ENCODE measurements at places on chromosomes 4 and X.
A peak's percentile ranks its signal among the peaks of the same experiment; 100 is the strongest.

- DNase-seq = no peak
Observed at GRCh38 chrX:69077895-69078455, 87.3 kb downstream of the PJA1 start.

DNA sequence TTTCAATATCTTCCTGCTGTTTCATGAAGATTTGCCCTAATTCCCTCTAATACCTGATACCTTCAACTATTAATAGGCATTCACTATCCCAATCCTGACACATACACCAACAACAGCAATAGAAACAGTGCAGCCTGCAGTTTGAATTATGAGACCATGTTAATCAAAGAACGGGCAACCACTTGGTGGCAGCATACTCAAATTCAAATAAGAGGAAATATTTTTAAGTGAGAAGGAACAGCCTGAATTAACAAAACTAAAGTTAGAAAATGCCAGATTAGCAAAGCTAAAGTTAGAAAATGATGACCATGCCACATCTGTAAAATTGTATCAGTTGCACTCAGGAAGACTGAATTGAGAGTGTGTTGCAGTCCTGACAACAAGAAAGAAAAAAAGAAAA lies 204.9 kb downstream of the SMARCA1 start:
- peak; percentile 48 for DNase-seq

DNA sequence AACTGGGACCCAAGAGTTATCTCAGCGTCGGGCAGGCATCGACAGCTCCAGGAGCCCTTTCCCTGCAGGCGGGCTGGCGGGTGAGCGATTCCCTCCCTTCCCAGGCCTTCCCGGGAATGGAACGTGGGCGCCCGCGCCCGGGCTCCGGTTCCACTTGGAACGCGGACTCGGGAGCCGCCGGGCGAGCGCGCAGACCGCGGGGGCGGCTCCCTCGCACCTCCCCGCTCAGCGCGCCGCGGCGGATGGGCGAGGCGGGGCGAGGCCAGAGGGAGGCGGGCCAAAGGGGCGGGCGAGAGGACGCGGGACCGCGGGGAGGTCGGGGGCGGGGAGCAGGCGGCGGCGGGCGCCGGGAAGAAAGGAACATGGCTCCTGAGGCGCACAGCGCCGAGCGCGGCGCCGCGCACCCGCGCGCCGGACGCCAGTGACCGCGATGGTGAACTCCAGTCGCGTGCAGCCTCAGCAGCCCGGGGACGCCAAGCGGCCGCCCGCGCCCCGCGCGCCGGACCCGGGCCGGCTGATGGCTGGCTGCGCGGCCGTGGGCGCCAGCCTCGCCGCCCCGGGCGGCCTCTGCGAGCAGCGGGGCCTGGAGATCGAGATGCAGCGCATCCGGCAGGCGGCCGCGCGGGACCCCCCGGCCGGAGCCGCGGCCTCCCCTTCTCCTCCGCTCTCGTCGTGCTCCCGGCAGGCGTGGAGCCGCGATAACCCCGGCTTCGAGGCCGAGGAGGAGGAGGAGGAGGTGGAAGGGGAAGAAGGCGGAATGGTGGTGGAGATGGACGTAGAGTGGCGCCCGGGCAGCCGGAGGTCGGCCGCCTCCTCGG lies at the start of gene PKD2:
PKD2 (plus strand) TSS at position 332 of the 818 bp plus-strand sequence; CDS start at position 431, 99 bp downstream.
- peak; percentile 95 for DNase-seq

- DNase-seq = peak; percentile 66
Observed at GRCh38 chr4:2245057-2245786, 3.3 kb upstream of the HAUS3 start.

DNA sequence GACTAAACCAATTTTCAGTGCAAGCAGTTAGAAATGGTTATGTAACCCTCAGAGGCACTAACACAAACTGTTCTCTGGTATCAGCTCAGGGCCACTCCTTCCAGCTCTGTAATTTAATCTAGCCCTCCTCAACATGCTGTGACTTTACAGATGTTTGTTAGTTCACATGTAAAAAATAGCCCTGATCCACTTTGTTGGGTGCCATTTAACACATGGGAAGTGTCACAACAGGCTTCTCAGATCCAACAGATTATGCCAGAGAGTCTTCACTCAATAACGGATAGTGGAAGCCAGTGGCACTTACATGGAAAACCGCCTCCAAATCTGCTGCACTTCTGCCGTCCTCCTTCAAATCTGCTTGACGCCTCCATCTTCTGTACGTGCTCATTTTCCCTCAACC lies 51.6 kb downstream of the ATP8A1 start:
- no peak for DNase-seq

GRCh38 chr4:185709802-185710486 lies 102.0 kb downstream of the SORBS2 start:
- DNase-seq = no peak

- peak; percentile 4 for DNase-seq
Observed at GRCh38 chrX:114152130-114152529, 431.8 kb upstream of the HTR2C start.

- no peak for DNase-seq
Observed at GRCh38 chr4:168139336-168139735, 47.0 kb downstream of the ANXA10 start.

DNA sequence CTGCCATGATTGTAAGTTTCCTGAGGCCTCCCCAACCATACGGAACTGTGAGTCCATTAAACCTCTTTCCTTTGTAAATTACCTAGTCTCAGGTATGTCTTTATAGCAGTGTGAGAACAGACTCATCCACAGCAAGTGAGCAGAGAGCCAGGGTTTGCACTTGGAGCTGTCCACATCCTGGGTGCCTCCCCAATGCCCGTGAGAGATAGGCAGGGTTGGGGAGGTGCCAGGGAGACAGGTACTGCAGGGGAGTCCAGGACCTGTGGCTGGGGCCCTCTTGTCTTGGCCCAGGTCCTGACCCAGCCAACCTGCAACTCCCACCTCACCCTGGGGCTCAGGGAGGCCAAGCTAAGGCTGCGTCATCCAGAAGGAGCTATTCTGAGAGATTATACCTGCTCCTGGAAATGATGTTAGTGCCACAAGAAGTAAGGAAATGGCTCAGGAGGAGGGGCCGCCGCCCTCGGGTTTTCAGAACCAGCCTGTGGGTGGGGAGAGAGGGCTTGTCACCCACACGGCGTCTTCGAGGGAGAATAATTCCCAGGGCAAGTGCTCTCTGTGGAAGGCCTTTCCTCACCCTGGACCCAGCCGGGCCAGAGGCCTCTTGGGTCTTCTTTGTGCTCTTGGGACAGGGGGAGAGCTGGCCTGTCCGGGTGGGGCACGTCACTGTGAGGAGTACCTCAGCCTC lies 66.5 kb downstream of the ADRA2C start:
- no peak for DNase-seq

DNA sequence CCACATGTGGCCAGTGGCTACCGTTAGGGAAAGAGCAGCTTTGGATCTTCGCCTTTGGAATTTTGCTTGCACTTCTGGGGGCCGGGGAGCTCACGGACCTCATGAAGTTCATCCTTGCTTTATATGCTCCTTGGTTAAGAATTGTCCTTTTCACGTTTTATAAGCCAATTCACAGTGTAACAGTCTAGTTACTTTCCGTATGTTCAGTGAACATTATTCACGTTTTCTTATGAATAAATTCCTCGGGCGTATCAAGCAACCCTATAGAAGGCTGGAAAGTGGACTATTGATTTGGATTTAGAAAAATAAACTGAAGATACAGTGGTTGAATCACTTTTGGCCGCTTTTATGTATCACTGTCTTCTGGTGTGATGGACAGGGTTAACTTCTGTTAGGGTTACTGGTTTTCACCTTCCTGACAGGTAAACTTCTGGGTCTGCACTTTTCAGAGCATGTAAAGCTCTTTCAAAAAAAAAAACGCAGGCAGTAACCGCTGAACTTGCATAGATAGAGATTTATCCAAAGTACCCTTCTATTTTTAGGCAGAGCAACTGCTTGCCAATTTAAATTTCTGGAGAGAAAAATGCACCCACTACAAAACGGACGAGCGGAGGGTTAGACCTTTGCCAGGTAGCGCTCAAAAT lies 569 bp upstream of the PDLIM5 start:
- DNase-seq = no peak

DNA sequence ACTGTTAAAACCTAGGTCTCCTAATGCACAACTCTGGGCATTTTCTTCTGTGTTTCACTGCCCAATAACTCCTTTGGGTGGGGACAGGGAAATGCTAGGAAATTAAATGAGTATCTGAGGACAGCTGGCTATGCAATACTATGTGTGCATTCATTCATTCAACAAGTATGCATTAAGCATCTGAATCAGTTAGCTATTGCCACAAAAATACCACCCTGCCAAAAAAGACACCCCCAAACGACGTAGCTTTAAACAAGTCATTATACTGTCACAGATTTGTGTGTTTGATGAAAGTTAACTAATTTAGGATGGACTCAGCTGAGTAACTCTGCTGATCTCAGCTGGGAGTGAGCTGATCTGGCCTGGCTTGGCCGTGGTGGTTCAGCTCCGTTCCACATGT lies 29.8 kb upstream of the PTCHD1 start:
- DNase-seq = no peak

DNA sequence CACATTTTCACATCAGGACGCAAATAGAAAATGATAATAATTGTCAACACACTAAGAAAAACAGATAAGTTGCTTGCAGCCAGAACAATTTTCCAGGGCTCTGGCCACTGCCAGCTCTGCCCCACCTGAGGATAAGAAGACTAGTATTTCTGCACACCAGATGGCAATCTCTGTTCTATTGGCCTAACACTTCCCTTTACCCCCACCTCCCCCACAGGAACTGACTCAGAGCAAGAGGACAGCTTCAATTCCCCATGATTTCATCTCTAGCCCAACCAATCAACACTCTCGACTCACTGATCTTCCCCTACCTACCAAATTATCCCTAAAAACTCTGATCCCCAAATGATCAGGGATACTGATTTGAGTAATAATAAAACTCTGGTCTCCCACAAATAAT lies 164.0 kb downstream of the SMARCA1 start:
- DNase-seq = peak; percentile 42

GRCh38 chr4:14035076-14035475 lies 407.6 kb upstream of the BOD1L1 start:
- no peak for DNase-seq

- DNase-seq = no peak
Observed at GRCh38 chrX:88735835-88736234, 11.2 kb upstream of the CPXCR1 start.

- no peak for DNase-seq
Observed at GRCh38 chrX:39859991-39860861, 237.5 kb downstream of the BCOR start.

GRCh38 chr4:46852800-46853199 lies 56.2 kb downstream of the COX7B2 start:
- no peak for DNase-seq

DNA sequence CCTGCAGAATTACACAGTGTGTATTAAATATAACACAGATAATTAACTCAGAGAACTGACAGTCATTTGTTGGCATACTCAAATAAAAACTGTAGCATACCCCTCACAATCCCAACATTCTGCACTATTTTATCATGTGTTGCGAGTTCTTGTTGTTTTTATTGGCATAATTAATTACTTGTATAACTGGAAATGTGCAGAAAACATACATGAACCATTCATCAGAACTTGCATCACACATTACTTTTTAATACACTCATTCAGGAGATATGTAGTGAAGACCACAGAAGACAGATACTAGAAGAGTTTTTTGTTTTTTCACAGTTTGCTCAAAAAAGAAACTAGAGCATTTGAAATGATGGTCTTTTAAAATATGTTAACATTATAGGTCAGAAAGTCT lies 74.6 kb upstream of the NEIL3 start:
- DNase-seq = no peak

- DNase-seq = peak; percentile 33
Observed at GRCh38 chr4:1463088-1463926, 57.1 kb upstream of the NKX1-1 start.

DNA sequence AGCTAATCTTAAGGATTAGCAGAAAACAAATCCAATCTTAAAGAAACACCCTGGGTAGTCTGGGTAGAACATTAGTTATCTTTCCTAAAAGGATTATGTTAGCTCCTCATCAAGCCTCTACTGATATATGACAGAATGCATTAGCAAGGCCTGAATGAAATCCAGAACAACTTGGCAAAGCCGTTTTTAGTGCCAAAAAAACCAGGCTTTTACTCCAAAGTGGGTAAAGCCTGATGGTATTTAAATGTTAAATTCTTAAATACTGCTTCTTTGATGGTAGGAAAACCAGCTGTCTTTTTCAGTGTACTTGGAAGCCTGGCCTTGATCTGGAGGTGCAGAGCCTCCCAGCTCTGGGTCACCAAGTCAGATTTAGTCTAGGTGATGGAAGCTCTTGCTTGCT lies 120.4 kb downstream of the GATB start:
- DNase-seq = no peak

- no peak for DNase-seq
Observed at GRCh38 chr4:5409972-5410618, 298.3 kb downstream of the EVC2 start.

GRCh38 chr4:1726146-1726934 lies 5.0 kb downstream of the TACC3 start:
- peak; percentile 92 for DNase-seq

GRCh38 chrX:141668371-141668770 lies 30.2 kb downstream of the SPANXD start:
- no peak for DNase-seq

- DNase-seq = no peak
Observed at GRCh38 chr4:163694385-163694784, 199.9 kb downstream of the TMA16 start.

DNA sequence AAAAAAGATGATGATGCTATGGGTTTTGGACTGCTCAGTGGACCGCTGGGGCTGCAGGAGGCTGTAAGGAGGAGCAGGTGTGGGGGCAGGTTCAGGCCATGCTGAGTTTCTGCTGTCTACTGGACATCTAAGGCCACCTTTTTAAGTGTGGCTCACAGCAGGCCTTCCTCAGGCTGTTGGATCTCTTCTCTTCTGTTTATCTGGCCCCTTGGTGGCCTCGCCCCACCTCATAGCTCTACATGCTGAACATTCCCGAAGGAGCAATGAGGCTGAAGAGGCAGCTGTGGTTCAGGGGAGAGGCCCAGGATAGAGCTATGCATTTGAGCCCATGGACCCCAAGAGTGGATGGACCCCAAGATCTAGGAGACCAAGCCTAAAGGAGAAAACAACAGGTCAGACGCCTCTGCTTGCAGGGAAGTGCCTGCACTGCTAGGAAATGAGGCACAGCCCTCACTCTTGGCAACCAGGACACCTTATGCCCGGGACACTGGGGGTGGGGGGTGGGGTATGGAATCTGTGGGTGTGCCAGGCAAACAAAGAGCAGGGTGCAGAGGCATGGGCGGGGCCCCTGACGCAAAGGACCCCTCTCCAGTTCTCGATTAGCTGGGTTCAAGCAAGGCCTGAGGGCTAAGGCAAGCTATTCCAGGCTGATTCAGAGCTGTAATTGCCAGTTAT lies 168.9 kb downstream of the BCOR start:
- DNase-seq = no peak
